ENCODE measurements at places on chromosomes 2 and 18.

DNA sequence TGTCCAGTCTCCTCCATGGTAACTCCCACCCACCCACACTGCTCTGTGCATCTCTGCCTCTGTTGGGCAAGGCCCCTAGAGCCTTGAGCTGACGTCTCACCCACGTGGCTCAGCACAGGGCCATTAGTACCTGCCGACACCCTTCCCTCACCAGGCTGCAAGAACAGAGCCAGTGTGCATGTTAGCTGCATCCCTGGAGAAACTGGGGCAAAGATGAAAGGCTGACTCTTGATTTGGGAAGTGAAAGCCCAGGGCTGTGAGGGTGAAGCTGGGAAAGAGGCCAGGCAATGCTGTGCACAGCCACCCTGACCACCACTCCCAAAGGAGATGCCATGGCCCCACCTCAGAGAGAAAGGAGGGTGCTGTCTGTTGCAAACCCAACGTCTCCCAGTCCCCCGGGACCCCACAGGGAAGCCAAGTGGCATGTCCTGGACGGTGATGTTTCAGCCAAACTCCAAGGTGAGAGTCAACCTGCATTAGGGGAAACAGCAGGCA is 20.0 kb upstream of the HPCAL1 start:
- DNase-seq = no peak

GRCh38 chr2:193141-193671 is 70.6 kb downstream of the SH3YL1 start:
- no peak for DNase-seq

GRCh38 chr2:241158546-241158900 is 8.3 kb downstream of the PPP1R7 start:
- DNase-seq = no peak

DNA sequence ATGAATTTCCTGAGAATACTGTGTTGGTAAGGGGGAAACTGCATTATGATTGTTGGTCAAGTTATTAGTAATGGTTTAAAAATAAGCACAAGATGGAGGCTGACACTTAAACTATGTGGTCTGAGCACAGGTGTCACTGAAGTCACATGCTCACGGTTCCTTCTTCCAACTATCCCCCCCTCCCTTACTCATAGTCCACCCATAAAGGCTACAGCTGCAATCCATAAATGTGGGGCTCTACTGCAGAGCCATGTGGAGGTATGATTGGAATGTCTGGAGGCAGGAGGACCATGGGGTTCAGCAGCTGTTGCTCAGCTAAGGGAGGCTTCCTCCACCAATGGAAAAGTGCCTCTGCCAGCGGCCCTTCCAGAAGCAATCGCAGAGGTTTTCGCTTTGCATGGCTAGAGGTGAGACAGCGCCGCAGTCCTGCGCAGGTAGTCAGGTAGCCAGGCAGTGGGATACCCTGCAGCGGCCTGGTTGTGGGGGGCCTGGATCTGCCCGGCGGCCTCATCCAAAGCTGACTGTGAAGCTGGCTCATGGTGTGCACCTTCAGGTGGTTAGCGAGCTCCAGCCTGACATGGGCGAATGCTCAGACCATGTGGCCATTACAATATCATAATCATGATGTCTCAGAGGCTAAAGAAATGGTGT is 249.6 kb downstream of the DCDC2C start:
- no peak for DNase-seq
